ENCODE measurements at places on chromosomes 6 and 20.

- no peak for DNase-seq
These were observed 145.4 kb downstream of the RPS12 start for GRCh38 chr6:132959639-132960326.

GRCh38 chr6:165831812-165832510 is 168.9 kb upstream of the PDE10A start:
- DNase-seq = no peak

DNA sequence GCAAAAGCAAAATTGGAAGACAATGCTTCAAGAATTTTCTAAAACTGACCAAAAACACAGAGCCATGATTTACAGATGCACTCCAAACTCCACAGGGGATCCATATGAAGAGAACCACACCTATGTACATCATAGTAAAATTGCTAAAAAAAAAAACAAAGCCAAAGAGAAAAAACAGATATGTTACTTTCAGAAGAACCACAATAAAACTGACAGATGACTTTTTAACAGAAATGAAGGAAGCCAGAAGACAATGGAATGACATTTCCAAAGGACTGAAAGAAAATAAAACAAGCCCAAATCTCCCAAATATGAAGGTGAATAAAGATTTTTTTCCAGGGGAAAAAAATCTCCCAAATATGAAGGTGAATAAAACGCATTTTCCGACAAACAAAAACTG is 17.5 kb downstream of the TRERF1 start:
- DNase-seq = no peak

- no peak for DNase-seq
These were observed 245 bp downstream of the SRC start for GRCh38 chr20:37346236-37346534.

DNA sequence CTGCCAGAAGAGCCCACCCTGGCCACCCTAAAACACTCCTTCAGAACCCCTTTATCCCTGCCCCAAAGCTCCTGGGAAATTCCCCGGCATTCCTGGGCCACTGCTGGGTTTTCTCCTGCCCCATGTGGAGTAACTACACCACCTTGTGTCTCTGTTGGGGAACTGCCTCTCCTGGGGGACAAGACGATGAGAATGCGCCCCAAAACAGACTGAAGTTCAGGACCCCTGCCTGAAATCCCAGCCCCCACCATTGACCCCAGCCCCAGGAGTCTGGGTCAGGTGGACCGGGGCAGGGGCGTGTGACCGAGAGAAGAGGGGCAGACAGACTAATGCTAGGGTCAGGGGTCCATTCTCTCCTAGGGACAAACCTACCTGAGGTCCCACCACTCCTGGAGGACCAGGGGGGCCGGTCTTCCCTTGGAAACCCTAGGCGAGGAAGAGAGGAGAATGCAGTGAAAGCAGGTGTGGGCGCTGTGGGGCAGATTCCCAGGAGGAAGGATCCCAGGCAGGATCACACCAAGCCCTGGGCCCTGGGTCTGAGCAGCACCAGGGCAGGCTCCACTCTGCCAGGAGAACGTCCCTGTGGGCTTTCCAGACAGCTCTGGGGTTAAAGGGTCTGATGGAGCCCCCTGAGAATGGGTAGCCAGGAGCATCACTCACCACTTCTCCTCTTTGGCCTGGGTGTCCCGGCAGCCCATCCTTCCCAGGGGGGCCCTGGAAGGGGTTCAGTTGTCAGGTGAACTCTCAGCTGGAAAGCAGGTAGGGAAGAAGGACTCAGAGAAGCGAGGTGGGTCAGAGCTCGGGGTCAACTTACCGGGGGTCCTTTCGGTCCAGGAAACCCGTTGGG is 19.4 kb downstream of the COL11A2 start:
- no peak for DNase-seq

DNA sequence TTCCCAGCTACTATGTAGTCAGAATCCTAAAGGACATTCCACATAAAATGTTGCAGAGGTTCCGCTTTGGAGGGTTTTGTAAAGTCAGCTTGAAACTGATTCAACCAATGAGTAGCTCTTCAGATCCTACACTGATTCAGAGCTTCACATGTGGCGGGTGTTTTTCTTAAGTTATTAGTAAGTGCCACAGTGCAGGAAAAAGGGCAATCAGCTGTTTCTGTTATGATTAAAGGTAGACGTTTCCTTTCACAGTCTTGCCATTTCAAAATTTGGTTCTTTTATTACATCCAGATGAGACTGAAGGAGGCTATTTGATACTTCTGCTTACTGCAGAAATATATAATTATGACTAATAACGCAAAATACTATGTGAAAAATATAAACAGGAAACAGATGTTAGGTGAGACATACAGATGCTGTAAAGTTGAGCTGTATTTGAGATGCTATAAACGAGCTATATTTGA is 443.9 kb downstream of the CDKAL1 start:
- DNase-seq = no peak

DNA sequence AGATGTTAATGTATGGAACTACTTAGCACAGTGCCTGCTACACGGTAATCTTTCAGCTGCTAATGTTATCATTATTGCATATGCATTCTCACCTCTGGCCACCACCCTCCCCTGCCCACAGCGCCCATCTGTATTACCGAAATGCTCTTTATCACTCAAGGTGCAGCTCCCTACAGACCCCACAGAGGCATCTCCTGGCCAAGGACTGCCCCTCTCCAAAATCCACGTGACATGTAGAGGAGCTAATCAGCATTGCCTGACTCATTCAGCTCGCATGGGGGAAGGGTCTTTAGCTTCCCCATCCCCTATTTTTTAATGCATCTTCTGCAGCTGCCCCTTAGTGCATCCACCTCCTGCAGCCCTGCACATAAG is 41.8 kb downstream of the SLC22A23 start:
- DNase-seq = no peak

- DNase-seq = no peak
These were observed 568.5 kb downstream of the UTRN start for GRCh38 chr6:144853603-144854002.

Measured in activated CD4-positive, CD25-positive, alpha-beta regulatory T cell treated with anti-CD3 and anti-CD28 coated beads, Interleukin-2, amount 50 U/mL, for 72 hours (primary cell).